NCI-H69 (cell line): ENCODE measurements at places on chromosomes 3 and 15.

- DNase-seq: peak; percentile 98
Observed at GRCh38 chr15:25481208-25481859, 42.5 kb upstream of the UBE3A start.

- DNase-seq: peak; percentile 65
Observed at GRCh38 chr3:157063926-157064325, 96.0 kb downstream of the CCNL1 start.

DNA sequence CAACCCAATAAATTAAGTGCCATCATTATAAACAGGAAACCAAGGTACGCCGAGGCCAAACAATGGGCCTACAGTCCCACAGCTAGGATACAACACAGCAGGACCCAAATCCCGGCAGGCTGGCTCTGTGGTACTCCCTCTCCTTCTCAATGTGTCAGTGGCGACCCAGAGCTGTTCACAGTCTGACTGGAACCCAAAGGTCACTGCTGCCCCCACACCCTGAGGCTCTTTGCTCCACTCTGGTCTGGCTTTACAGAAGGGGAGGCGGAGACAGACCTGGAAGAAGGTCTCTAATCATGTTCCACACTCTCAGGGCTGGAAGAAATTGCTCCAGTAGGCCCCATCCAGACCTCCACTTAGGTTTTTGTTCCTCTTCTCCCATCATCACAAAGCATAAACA is 48.5 kb upstream of the LMCD1 start:
- DNase-seq: no peak

DNA sequence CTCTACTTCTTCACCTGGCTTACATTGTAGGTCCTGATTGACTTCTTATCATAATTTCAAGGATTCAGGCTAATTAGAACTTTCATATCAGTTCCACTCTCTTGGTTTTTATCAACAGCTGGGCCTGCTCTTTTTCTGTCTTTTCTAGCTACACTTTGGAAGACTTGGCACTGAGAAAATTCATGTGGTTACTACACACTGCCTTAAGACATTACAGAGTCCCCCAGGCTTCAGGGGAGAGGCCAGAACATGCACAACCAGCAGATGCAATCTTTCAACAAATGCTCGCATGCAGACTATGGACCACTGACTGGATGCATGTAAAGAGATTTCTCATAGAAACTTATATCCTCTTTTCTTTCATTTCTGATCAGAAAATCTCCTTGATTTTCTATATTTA is 423.5 kb downstream of the TUSC7 start:
- no peak for DNase-seq

GRCh38 chr15:60525341-60526039 is 46.5 kb upstream of the ICE2 start:
- DNase-seq: peak; percentile 25

GRCh38 chr15:38455092-38455491 is 1.2 kb downstream of the FAM98B start:
- DNase-seq: peak; percentile 40

DNA sequence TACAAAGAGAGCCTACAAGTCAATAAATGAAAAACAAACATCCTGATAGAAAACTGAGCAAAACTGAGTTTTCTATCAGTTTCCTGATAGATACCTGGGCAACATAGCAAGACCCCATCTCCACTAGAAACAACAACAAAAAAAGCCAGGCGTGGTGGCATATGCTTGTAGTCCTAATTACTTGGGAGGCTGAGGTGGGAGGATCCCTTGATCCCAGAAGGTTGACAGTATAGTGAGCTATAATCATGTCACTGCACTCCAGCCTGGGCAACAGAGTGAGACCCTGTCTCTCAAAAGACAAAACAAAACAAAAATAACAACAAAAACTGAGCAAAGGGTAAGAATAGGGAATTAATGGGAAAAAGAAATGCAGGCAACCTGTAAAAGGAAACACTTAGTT is 23.9 kb upstream of the UBE2E1 start:
- no peak for DNase-seq

- DNase-seq: no peak
Observed at GRCh38 chr15:33865416-33865815, 102.9 kb upstream of the CHRM5 start.

DNA sequence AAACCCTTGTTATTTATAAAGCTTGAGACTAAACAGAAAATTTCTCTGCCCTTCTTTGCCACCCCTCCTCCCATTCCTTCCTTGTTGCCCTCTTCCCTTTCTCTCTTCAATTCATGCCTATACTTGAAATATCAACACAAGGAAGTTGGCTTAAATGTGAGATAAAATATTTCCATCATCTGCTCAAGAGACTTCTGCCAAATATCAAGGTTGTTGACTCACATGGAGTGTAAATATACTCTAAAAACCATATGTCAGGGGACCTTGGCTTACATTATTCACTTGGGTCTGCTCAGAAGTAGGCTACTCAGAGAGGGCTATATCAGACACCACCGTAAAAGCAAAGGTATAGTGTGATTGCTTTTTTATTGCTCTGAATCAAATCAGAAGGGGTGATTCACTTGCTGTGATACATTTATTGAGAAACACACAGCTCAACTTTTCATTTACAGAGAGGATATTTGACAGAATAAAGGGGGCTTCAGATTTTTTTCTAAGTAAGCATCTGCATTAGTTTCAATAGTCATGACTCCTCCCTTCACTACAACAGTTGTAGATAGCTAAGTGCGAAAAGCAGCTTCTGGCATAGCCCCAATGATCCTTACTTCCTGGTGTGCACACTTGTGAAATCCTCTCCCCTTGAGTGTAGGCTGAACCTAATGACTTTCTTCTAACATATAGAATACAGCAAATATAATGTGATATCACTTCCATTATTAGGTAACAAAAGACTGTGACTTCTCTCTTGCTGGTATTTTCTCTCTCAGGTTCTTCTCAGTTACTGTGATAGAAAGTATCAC is 386.2 kb downstream of the EFHB start:
- no peak for DNase-seq

- peak; percentile 85 for DNase-seq
Observed at GRCh38 chr3:46954178-46954577, 22.4 kb downstream of the CCDC12 start.

GRCh38 chr15:29676961-29677402 is 145.3 kb downstream of the TJP1 start:
- peak; percentile 82 for DNase-seq

DNA sequence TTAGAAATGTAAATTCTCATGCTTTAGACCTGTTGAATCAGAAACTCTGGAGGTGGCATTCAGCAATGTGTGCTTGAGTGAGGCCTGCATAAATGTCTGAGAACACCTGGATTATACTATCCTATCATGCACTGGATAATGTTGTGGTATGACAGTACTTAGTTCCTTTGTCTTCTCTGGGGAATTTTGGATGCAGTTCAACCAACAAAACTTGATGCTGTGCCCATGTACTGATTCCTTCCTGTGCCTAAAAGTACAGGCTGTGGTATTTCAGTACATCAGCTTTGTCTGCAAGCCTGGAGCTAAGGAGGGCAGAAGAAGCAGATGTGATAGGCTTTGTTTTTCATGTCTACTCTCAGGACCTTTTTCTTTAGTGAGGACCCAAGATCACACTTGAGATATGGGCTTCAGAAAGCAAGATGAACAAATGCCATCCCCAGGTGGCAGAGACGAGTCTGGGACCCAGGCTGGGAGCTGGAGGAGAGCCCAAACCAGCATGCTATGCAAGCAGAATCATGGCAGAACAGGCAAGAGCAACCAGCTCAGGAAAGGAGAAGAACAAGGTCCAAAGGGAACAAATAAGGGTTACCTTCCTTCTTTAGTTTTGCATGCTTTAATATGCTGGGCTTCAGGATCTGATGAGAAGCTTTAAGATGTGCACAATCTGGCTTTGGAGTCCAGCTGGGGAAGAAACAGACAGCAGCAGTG is 124.7 kb downstream of the MYRIP start:
- DNase-seq: peak; percentile 42

- no peak for DNase-seq
Observed at GRCh38 chr3:46368569-46368968, 2.2 kb upstream of the CCR5 start.

DNA sequence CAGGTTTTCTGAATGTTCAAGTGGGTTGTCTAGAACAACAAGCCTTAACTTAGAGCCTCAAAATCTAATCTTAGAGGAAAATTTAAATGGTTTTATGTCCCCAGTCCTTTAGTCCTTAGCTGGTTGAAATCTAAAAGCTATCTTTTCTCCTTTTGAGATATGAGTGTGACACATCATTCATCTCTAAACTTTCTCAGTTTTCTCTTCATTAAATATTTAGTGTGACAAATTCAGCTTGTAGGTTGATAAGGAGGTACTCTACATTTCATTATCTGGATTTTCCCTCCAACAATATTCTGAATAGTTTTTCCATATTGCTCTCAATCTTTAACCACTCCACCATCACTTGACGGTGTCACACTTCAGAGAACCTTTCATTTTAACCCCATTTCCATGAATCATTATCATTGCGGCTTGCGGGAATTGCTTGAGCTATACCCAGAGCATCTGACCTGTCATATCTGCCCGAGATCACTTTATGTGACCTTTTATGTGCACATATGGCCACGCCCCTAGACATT is 16.1 kb upstream of the ATP8B4 start:
- no peak for DNase-seq

GRCh38 chr15:99135194-99135593 is 30.3 kb downstream of the SYNM start:
- no peak for DNase-seq

- no peak for DNase-seq
Observed at GRCh38 chr3:127423856-127424765, 136.3 kb upstream of the PRR20G start.

DNA sequence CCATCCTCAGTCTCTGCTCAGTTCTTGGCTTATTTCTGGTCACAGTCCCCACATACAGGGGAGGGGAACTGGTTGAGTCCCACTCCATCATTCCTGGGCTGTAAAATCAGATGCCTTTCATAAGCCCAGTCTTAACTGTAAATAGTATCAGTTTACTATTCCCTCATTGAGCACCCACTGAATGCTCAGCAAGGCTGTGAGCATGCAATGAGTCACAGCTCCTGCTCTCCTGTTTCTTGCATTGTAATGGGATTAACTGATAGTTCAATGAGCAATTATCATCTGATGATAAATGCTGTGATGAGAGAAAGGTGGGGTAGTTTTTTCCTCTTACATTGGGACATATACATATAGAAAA is 113.6 kb upstream of the TPM1 start:
- DNase-seq: no peak

DNA sequence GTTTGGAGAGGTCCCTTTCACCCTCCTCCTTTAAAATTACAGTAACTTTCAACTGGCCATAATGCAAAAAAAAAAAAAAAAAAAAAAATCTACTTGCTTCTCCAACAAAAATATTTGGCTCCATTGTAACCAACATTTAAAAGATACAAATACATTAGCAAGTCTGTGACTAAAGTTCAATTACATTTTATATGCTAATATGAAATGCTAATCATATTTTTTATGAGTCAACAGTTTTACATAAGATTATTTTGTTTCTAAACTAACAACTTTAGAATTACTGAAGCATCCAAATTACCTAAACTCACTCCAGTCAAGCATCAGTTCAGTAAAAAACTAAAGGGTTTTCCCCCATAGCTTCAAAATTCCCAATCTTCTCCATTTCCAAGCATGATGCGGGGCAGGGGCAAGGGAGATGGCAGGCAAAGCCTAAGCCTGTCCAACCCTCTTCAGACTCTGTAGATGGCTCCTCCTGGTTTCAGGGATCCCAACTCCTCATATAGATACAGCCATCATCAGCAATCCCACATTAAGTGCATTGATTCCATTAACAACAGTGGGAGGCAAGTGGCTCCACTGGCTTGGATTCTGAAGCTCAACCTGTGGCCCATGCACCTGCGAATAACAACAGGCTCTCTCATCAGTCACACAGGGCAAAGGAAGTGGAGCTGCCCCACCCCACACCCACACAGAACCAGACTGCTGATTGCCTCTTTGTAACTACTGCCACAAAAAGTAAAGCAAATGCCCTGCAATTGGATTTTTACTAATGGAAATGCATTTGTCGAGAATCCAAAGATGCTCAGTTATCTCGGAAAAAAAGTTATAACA is 15.0 kb downstream of the SFMBT1 start:
- DNase-seq: peak; percentile 8

DNA sequence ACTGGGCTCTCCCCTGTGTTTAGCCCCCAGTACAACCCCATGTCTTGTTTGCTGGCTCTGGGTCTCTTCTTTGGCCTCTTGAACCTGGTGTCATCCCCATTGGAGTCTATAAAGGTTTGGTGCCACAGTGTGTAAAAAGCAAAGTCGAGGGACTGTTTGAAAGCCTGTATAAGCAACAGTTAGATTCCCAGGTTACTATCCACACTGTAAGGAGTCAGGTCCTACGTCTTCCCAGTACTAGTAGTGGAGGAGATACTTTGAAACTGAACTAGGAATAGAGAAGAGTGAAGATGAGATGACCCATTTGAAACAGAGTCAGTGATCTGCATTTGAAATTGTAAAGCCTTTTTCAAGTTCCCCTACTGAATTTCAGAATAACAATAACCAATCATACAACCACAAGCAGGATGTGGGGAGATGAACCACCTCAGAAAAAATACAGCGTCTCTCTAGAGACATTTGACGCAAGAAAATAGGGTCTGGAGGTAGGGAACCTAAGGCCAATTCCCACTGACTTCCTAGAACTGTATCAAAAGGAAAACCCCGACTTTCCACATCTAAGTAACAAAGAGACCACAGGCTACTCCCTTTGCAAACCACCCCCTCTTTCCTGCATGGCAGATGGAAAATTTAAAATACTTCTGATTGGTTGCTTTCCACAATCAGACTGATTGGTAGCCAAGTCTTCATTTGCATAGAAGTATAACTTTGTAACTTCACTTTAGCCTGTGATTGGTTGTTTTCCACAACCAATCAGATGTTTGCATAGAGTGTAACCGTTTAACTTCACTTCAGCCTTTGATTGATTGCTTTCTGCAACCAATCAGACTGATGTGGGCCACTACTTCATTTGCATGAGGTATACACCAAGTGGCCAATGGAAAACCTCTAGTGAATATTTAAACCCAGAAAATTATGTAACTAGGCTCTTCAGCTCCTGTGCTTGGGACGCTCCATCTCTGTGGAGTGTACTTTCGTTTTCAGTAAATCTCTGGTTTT is 49.9 kb upstream of the NEDD4 start:
- no peak for DNase-seq

GRCh38 chr3:13772885-13773745 is 106.8 kb downstream of the WNT7A start:
- no peak for DNase-seq

- no peak for DNase-seq
Observed at GRCh38 chr3:65819896-65820295, 218.8 kb downstream of the MAGI1 start.

- DNase-seq: peak; percentile 66
Observed at GRCh38 chr15:80660119-80660518, 35.0 kb upstream of the ABHD17C start.

GRCh38 chr15:76075046-76075445 is 15.3 kb downstream of the TMEM266 start:
- no peak for DNase-seq
